T-helper 2 cell treated with Interferon-gamma antibody and Interleukin-4, amounts not matched to agents 5 μg/mL and 100 μg/mL, for 36 hours (primary cell): ENCODE measurements at places on chromosomes 3 and 15.

DNA sequence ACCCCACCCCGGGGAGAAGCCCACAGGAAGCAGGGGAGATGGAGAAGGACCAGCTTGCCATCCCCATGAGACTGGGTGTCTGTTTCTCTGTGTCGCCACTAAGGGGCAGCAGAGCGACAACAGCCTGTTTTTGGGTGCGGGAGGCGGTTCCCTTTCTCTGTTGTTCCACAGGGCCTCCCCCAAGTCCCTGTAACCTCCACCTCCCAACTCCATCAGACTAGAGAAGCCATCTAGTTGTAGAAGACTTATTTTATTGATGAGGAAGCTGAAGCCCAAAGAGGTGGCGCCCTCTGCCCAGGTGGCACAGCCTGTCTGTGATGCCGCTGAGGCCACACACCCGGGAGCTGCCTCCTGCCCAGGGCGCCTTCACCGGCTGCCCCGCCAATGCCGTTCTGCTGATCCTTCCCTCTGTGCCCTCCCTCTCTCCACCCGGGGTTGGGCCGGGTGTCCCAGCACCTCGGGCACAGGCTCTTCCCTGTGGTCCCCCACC lies 3.9 kb upstream of the CCDC9B start:
- DNase-seq = peak; percentile 55

GRCh38 chr3:11221818-11222415 lies 50.3 kb upstream of the ATG7 start:
- no peak for DNase-seq

GRCh38 chr3:28050885-28051284 lies 190.5 kb upstream of the CMC1 start:
- peak; percentile 63 for DNase-seq

DNA sequence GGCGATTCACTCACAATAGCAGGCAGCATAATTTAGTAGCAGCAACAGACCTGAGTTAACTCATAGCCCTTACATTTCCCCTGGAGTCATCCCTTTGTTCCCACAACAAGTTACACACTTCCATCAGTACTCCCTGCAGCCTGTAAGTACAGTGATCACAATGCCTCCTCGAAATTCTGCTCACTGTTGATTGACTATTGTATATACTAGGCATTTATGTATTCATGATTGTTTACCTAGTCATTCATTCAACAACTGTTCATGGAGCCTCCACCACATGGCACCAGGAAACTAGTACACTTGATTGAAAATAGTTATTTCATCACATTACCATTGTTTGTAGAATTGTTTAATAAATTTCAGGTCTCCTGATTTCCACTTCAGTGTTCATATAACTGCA lies 71.4 kb upstream of the P3H2 start:
- DNase-seq = no peak

DNA sequence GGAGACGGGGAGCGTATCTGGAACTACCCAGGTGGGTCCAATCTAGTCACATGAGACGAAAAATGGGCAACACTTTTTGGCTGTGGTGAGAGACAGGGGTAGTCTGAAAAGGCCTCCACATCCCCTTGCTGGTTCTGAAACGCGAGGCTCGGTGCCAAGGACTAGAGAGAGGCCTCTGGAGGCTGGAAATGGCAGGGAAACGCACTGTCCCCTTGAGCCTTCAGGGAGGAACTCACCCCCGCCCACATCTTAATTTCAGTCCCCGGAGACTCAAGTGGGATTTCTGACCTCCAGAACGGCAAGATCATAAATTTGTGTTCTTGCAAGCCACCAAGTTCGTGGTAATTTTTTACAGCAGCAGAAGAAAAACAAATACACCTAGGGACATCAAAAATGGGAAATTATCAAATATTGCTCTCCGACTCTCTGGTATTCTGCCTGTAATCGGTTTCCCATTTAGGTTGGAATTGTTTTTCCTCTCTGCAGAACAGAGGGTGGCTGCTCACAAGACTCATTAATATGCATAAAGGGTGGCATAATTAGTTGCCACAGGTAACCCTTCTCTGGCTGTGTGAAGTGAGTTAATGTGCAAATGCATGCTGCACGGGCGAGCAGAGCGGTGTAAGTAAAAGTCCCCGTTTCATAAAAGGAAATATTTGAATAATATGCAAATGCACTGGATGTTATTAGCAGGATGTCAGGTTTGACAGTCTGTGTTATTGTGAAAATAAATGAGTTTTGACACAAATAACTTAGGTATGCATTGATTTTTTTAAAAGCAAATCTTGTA lies 185.7 kb downstream of the ARRDC4 start:
- no peak for DNase-seq

- no peak for DNase-seq
These were observed 438.5 kb upstream of the RGMA start for GRCh38 chr15:93527374-93528050.
